ENCODE measurements at places on chromosomes 2 and 18.

DNA sequence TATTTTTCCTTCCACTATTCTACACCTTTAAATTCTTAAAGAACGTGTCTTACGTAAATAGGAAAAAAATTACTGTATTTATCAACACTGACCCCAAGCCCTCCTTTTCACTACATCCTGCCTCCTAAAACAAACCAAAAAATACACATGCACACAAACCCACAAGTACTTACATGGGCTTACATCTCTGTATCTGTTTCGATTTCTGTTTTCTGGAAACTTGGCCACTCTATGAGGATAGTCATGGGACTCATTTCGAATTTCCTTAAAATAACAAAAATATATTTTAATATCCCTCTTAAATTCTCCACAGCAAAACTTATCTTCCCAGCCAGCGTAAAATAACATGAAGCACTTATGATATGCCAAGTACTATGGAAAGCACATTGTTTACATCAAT is 25.0 kb downstream of the PTPN2 start:
- DNase-seq = no peak

DNA sequence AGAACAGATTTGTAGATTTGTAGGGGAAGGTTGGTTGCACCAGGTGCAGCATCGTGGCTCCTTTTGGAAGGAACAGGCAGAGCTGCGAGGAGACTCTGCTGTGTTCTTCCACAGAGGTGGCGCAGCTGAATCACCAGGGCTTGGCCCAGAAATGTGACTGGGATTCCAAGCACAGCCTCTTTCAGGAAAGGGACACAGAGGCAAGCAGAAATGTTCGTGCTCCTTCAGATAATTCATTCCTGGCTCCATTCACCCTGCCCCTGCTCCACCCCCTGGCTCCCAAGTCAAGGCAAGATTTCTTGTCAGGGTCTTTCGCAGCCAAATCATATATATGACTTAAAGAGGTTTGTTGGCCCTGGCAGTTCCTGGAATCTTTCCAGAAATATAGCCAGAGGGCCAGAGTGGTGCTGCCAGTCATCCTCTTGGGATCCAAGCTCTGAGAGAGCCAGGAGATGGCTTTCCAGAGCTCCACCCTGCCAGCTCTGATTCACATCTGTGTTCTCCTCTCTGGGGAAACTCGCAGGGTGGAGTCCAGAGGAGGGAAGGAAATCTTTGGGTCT is 203.9 kb upstream of the TANK start:
- no peak for DNase-seq

GRCh38 chr2:45117383-45117782 is 108.1 kb upstream of the SIX2 start:
- DNase-seq = no peak

GRCh38 chr2:650343-651310 is 26.6 kb downstream of the TMEM18 start:
- DNase-seq = peak; percentile 57

DNA sequence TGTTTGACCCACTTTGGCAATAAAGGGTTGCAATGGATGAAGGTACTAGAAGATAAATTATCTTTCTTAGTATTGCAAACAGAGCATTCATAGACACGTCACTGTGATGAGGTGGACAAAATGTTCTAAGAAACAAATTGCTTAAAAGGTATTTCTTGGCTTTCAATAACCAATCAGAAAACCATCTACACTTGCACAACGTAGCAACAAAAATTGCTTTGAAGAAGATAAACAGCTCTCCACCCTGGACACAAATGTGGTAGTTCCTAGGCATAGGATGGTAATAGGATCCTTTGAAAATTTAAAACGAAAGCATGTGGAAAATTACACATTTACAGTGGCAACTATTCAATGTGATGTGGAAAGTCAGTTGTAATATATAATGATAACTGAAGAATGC is 439.9 kb upstream of the ETAA1 start:
- DNase-seq = no peak

GRCh38 chr2:44947028-44947375 is 5.5 kb downstream of the SIX3 start:
- DNase-seq = no peak

DNA sequence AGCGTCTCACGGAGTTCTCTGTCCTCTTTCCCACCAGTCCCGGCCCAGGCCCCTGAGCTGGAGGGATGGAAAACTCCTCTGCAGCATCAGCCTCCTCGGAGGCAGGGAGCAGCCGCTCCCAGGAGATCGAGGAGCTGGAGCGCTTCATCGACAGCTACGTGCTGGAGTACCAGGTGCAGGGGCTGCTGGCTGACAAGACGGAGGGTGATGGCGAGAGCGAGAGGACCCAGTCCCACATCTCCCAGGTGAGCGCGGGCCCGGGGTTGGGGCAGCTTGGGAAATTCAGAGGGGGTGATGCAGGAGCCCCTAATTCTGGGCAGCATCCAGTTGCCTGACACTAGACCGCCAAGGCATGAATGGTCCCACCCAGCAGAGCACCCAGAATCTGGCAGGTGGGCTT is 80.7 kb downstream of the CTIF start:
- no peak for DNase-seq

DNA sequence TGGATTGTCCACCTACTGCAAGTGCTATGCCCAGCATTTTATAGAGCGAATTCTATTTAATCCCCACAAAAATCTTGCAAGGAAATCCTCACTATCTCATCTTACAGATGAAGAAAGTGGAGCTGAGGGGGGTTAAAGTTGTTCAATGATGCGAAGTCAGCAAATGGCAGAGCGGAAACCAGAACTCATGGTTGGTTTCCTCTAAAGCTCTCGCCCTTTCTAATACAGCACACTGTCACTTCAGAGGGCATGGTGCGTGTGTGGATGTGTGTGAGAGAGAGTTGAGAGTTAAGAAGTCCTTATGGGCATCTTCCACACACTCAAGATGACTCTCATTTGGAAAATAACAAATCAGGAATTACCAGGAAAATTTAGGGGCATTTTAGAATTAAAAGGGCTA is 78.4 kb downstream of the TGFA start:
- DNase-seq = no peak

DNA sequence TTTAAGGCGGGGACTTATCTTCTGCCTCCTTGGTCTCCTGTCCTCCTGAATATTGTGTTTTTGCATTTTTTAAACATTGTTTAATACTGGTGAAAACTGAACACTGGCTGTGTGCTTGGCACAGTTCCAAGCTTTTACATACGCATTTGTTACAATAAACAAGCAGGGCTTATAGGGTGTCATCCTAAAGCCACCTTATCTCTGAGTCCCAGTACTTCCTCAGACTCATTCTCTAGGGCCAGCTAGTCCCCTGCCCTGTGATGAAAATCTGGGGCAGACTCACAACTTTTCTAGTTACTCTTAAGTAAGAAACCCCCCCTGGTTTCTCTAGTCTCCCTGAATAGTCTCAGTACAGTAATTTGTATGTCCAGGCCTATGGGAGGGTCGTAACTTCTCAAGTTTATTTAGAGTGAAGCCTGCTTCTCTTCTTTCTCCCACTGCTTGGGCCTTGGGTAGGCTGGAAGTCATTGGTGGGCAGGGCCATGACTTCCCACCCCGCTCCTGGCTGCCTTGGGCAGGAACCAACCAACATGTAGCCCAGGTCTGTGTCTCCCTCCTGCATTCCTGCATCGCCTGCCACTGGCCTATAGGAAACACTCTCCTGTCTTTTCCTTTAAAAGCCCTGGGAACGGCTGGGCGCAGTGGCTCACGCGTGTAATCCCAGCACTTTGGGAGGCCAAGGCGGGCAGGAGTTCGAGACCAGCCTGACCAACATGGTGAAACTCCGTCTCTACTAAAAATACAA is 7.7 kb upstream of the KCNE4 start:
- DNase-seq = no peak

GRCh38 chr2:37856101-37856751 is 68.9 kb upstream of the RMDN2 start:
- DNase-seq = no peak

- DNase-seq = no peak
Measured at GRCh38 chr2:167924556-167924955, 322.8 kb downstream of the STK39 start.

- DNase-seq = no peak
Measured at GRCh38 chr18:29157905-29158304, 981.0 kb upstream of the CDH2 start.

DNA sequence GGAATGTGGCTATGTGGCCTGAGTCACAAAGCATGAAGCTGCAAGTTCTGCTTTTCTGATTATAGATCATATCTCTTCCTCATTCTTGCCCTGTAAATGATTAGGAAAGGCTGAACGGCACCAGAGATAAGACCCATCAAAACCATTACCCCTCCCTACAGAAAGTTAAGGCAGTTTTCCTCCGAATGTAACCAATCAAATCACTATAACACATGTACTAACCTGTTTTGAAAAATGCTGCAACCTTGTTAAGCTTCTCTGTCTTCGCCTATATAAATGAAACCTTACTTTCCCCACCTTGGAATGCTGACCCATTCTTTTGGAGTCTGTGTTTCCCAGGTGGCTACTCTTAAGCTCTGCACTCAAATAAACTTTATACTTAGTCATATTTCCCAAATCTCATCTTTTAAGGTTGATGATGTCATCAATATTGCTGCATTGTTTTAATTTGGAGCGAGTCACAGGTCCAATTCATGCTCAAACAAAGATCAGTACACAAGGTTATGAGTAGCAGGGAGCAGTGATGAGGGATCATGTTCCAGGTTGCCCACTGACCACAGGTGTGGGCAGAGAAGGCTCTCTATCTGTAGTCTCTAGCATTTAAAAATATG is 662.3 kb downstream of the IRS1 start:
- no peak for DNase-seq

DNA sequence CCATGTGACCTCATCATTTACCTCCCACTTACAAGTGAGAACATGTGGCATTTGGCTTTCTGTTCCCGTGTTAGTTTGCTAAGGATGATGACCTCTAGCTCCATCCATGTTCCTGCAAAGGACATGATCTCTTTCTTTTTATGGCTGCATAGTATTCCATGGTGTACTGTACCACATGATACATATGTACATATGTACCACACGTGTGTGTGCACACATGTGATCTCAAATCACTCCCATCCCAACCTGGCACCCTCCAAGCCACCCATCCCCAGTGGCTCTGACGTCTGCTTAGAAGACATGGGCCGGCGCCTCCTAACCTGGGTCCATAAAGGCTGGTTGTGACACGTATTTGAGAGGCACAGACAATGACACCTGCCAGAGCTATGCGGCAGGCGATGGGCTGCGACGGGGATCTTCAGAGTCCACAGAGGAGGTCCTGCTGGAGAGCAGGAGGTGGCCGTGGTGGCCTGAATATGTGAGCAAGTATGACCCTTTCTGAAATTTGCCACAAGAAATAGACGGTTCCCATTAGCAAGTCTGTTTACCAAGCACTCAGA is 8.8 kb upstream of the SALL3 start:
- DNase-seq = no peak
